ENCODE measurements at places on chromosomes 2 and 18. TPM values are rescaled to one million over a fixed set of nuclear protein-coding genes. Genes with fewer than 3 reads are reported as not detected.

The PARD3B gene
- 3.9 TPM for total RNA-seq

GRCh38 chr18:33585431-33585775 is 7.4 kb downstream of the ASXL3 start:
- H3K27ac ChIP-seq: no peak overlapping the region
- no peaks in the 10 kb centered on the region for H3K36me3 ChIP-seq
- H3K27me3 ChIP-seq: no peaks in the 10 kb centered on the region
- no peak for DNase-seq

DNA sequence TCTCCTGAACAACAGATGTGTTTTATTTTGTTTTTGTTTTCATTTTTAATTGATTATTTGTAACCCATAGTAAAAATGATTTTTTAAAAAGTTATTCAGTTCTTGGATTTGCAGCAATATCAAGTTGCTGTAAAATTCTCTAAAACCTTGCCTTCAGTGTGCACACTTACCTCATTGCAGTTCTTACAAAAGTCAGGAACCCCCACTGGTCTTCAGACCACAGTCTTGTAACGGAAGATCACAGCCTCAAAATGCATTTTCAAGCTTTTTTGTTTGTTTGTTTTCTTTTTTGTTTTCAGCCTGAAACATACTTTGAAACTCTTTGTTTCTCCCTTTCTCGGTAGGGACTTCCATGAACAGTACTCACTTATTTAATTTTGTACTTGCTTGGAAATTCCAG is 1012.8 kb upstream of the GYPC start:
- H3K4me1 ChIP-seq: no peaks in the 10 kb centered on the region
- H3K27me3 ChIP-seq: no peaks in the 10 kb centered on the region
- DNase-seq: no peak
- no peak overlapping the region for H3K27ac ChIP-seq
- no peaks in the 10 kb centered on the region for H3K36me3 ChIP-seq

- no peak for DNase-seq
- H3K27ac ChIP-seq: no peak overlapping the region
- H3K4me3 ChIP-seq: no peak overlapping the region
- H3K27me3 ChIP-seq: no peaks in the 10 kb centered on the region
Observed at GRCh38 chr2:54894467-54894866, 155.8 kb downstream of the RTN4 start.

The DSC1 gene
- total RNA-seq: not detected

The SOCS6 gene
- total RNA-seq: 20.8 TPM

DNA sequence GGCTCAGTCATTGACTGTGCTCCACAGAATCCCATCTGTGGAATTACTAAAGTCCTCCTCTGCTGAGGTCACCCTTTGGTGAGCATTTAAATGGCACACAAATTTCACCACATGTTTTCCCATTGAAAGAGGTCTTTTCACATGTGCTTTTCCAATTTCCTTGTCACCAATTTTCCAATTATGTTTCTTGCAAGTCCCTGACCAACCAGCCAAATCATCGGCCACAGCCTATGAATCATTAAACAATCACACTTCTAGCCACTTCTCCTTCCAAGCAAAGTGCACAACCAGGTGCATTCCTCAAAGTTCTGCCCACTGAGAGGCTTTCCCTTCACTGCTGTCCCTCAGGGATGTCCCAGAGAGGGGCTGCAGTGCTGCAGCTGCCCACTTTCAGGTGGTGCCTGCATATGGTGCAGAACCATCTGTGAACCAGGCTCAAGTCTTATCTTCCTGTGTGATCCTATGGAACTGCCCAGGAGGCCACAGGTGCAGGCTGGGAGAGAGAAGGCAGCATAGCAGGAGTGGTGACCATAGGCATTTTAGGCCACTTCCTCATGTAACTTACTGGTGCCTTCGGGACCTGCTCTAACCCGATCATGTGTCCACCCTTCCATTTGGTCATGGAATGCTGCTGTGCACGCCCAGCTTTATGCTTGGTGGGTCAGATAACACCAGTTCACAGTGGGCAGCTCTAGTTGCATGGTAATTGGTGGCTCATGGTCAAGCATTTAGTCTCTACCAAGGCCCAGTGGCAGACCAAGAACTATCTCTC is 153.0 kb downstream of the SEPTIN10 start:
- H3K27me3 ChIP-seq: no peaks in the 10 kb centered on the region
- no peak overlapping the region for H3K4me3 ChIP-seq
- peaks cover 9% of the 10 kb centered on the region for H3K4me1 ChIP-seq
- no peak overlapping the region for H3K27ac ChIP-seq

The SLC16A14 gene
- 12.4 TPM for total RNA-seq

The DBI gene
- total RNA-seq: 273 TPM

- no peaks in the 10 kb centered on the region for H3K27me3 ChIP-seq
- no peak overlapping the region for H3K4me3 ChIP-seq
- no peaks in the 10 kb centered on the region for H3K36me3 ChIP-seq
- H3K4me1 ChIP-seq: peaks cover 23% of the 10 kb centered on the region
Observed at GRCh38 chr2:45681675-45682074, 30.2 kb downstream of the PRKCE start.

DNA sequence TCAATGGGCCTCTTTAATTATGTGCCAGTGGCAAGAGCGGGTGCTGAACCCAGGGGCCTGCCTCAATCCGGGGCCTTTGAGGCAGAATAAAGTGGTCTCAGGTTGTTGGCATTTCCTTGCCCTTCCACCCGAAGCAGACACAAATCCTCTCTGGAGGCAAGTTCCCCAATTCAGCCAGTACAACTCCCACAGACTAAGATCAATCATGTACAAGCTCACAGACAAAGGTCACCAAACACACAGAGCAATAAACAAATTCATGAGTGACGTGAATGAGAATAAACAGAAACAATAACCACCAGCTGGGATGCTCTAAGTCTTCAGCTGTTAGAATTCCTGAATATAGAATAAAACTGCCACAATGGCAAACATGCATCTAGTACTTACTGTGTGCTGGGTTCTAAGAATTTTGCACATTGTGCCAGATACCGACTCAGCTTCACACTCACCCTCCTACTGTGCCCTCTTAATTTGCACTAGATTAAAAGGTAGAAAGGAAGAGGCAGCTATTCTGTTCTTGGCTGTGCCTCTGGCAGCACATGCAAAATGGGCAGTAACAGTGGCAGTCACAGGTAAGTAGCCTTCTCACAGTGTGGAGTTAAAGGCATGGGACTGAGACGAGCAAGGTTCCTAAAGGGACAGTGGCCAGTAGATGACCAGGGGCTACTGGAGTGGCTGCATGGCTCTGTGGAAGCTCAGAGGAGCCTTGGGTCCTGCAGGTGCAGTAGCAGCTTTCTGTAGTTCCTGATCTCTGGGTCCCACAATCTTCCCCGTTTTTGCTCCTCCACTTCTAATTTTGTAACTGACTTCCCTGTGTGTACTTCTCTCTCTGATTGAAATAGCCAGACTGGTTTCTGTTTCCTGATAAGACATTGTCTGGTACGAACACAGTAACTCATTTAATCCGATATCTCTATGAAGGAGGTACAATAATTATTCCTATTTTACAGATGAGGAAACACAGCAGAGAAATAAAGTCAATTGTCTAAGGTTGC is 34.6 kb upstream of the IL1B start:
- no peak overlapping the region for H3K4me3 ChIP-seq
- no peak for DNase-seq
- H3K36me3 ChIP-seq: 0 out of 2 replicates have a peak, but pooled peaks cover under 1% of the 10 kb centered on the region
- H3K27me3 ChIP-seq: no peaks in the 10 kb centered on the region
- H3K4me1 ChIP-seq: peaks cover 24% of the 10 kb centered on the region
- no peak overlapping the region for H3K27ac ChIP-seq

The IMPACT gene
- total RNA-seq: 19.9 TPM

DNA sequence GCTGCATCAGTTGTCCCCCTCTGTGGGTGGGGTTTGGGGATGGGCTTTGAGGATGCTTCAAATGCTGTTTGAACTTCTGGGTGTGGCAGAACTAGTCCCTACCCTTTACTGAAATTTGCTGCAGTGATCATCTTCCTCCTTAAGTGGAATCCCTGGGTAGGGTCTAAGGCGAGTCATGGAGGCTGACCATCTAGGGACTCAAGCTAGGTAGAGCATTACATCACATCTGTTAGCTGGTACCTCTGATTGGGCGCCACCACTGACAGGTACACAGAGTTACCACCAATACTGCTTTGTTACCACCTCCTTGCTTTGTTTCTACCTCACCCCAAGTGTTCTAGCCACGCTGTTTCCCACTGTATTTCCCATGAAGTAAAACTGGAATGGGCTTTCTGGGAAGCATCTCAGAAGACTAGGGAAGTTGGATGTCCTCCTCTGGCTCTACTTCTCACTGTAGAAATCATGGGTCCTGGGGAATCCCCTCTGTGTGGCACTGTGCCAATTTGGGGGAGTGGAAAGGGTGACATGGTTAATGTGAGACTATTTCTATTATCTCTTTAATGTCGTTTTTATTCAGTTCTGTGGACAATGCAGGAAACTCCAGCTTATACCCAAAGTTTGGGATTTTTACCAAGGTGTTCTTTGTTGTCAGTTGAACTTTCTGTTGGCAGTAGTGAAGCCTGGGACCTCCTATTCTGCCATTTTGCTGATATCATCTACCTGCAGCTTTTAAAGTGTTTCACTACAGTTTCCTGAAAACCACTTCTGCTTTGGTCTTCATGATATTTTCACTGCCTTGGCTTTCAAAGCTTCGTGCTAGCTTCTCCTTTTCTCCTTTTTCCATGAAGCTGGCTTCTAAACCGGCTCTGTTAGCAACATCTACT is 14.5 kb upstream of the SULT1C4 start:
- peaks cover 9% of the 10 kb centered on the region for H3K4me1 ChIP-seq
- no peak overlapping the region for H3K4me3 ChIP-seq
- no peaks in the 10 kb centered on the region for H3K36me3 ChIP-seq
- H3K27ac ChIP-seq: no peak overlapping the region

GRCh38 chr2:180413336-180413735 is 406.2 kb upstream of the CWC22 start:
- H3K4me3 ChIP-seq: no peak overlapping the region
- H3K4me1 ChIP-seq: no peaks in the 10 kb centered on the region
- no peak overlapping the region for H3K27ac ChIP-seq
- DNase-seq: no peak

GRCh38 chr2:1004398-1004797 is 53.7 kb downstream of the SNTG2 start:
- H3K36me3 ChIP-seq: no peaks in the 10 kb centered on the region
- H3K4me1 ChIP-seq: no peaks in the 10 kb centered on the region
- peaks cover 30% of the 10 kb centered on the region for H3K27me3 ChIP-seq
- no peak for DNase-seq
- no peak overlapping the region for H3K4me3 ChIP-seq

The AFF3 gene
- total RNA-seq: 0.04 TPM

- peak overlapping the region; percentile 53 for H3K4me3 ChIP-seq
- peaks cover 60% of the 10 kb centered on the region for H3K4me1 ChIP-seq
- peaks cover 6% of the 10 kb centered on the region for H3K36me3 ChIP-seq
- peak overlapping the region; percentile 95 for H3K27ac ChIP-seq
Observed at GRCh38 chr2:230738391-230738811, 25.8 kb downstream of the CAB39 start.

GRCh38 chr2:61436092-61436491 is 34.8 kb downstream of the USP34 start:
- no peak overlapping the region for H3K4me3 ChIP-seq
- no peaks in the 10 kb centered on the region for H3K36me3 ChIP-seq
- H3K27me3 ChIP-seq: no peaks in the 10 kb centered on the region
- H3K4me1 ChIP-seq: peaks cover 13% of the 10 kb centered on the region
- DNase-seq: no peak

- H3K4me1 ChIP-seq: peaks cover 27% of the 10 kb centered on the region
- DNase-seq: no peak
- no peak overlapping the region for H3K27ac ChIP-seq
- no peaks in the 10 kb centered on the region for H3K27me3 ChIP-seq
- peaks cover 21% of the 10 kb centered on the region for H3K36me3 ChIP-seq
Observed at GRCh38 chr2:29143657-29144056, 28.4 kb downstream of the CLIP4 start.

- H3K27me3 ChIP-seq: no peaks in the 10 kb centered on the region
- no peak overlapping the region for H3K27ac ChIP-seq
- no peaks in the 10 kb centered on the region for H3K36me3 ChIP-seq
- DNase-seq: no peak
- no peak overlapping the region for H3K4me3 ChIP-seq
Observed at GRCh38 chr2:121255358-121255757, 29.6 kb downstream of the TFCP2L1 start.

GRCh38 chr2:134245340-134245984 is 8.4 kb upstream of the MGAT5 start:
- H3K4me3 ChIP-seq: no peak overlapping the region
- no peaks in the 10 kb centered on the region for H3K4me1 ChIP-seq
- no peaks in the 10 kb centered on the region for H3K36me3 ChIP-seq
- no peak overlapping the region for H3K27ac ChIP-seq
- no peaks in the 10 kb centered on the region for H3K27me3 ChIP-seq

- H3K27me3 ChIP-seq: no peaks in the 10 kb centered on the region
- no peak overlapping the region for H3K27ac ChIP-seq
- no peak for DNase-seq
- H3K36me3 ChIP-seq: no peaks in the 10 kb centered on the region
- H3K4me3 ChIP-seq: no peak overlapping the region
Observed at GRCh38 chr2:157489983-157490382, 46.1 kb upstream of the CYTIP start.

GRCh38 chr2:48007699-48008268 is 101.5 kb upstream of the FBXO11 start:
- H3K36me3 ChIP-seq: no peaks in the 10 kb centered on the region
- no peaks in the 10 kb centered on the region for H3K4me1 ChIP-seq
- H3K27ac ChIP-seq: no peak overlapping the region
- no peak for DNase-seq
